ENCODE measurements at places on chromosomes 12 and 14.

- DNase-seq, result no peak
Measured at GRCh38 chr14:32757568-32757967, 181.1 kb upstream of the NPAS3 start.

DNA sequence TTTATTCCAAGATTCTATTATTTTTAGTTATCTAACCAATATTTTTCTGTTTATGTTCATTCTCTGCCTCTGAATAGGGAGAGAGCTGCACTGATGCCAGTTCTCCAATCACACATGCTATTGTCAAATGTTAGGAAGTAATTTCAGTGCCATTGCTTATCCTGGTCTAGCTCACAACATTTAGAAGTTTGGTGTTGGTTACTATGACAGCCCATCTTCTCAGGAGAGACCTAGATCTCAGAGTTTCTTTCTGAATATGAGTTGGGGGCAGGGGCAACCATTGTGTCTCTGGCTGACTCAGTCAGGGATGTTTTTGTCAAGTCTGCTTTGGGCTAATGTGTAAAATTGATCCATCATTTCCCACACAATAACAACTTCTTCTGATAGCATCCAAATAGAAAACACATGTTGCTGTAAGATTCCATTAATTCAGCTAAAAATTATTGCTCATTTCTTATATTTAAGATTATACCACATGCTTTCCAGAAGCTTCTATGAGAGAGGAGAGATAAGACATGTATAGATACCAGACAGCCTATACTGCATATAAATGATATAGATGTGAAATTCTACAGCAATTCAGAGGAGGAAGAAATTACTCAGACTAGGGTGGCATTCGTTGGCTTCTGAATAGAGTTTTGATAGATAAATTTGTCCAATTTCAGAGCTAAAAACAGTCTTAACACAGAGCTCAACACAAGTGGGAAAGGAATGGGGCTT, 64.8 kb downstream of the DACT1 start:
- DNase-seq, result no peak

GRCh38 chr14:70416338-70416724, 559 bp downstream of the SYNJ2BP start:
- DNase-seq, result no peak

DNA sequence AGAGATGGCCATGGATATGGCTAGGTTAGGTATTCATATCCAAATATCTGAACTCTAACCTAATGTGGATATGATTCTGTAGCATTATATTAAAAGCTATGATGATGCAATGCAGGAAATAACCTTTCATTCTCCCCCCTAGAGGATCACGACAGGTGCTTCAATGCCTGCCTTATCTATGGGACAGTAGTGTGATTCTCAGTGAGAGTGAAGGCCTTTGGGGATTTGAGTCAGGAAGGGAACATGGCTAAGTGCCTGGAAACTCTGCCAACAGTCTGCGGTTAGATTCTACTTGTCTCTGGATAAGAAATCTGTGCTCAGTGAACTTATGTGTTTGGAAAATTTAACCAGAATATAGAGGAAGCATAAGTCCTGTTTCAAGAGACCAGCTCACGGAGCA, 81.8 kb downstream of the SLC38A1 start:
- no peak for DNase-seq

- DNase-seq, result peak; percentile 31
Measured at GRCh38 chr12:11771356-11771755, 121.9 kb downstream of the ETV6 start.

- DNase-seq, result no peak
Measured at GRCh38 chr14:104751539-104752422, 1.2 kb upstream of the SIVA1 start.

- DNase-seq, result no peak
Measured at GRCh38 chr12:29428633-29429032, 47.7 kb upstream of the ERGIC2 start.

DNA sequence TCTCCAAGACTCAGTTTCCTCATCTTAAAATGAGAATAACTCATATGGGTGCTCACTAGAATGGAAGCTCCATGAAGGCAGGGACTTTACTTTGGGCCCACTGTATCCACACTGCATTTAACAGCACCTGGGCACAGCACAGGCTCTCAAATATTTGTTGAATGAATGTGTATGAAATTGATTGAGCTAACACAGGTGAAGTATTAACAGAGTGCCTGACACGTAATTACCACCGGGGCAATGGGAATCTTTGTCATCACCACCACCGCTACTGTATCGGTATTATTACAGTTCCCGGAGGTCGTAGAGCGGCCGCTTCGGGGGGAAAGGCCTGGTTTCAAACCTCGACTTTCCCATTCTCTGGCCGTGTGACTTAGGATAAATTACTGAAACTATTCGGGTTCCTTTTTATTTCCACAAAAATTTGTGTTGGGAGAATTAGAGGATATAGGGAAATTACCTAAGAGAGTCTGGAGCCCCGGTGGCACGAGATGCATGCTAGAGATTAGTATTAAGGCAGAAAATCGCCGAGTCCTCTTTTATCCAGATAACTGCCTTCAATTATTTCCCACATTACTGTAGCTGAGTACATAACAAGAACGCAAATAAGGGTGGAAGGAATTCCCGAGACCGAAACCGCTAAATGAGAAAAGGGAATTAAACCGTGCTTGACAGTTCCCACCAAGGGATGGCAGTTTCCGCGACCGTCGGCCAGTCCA, 1.0 kb upstream of the RIC8B start:
- no peak for DNase-seq

- DNase-seq, result no peak
Measured at GRCh38 chr12:65829716-65830115, 5.4 kb downstream of the HMGA2 start.

- DNase-seq, result no peak
Measured at GRCh38 chr14:103472939-103473338, 49.7 kb downstream of the CKB start.

GRCh38 chr12:114767906-114768722, 84.1 kb upstream of the TBX3 start:
- no peak for DNase-seq

DNA sequence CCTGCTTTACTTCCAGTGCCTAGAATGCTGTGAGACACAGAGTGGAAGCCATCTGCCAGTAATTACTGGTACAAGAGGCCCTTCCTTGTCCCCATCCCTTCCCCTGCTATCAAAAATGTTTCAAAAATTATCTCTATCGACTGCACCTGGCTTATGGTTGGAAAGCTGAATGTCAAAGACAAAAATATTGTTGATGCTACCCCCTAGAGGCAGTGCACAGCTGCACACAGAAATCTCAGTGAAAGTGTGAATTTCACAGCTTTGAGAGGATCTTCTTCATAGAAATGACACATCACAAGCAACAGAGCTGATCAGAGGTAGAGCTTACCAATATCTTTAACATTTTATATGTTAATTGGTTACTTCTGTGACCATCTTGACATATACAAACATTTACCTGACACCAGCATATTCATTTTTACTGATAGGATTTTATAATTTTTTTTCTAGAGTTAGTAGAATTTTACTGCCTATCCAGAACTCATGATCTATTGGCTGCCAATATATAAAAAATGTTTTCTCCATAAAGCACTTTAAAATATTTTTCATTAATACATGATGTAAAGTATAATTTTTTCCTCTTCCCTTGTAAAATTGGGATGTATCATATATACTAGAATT, 138.0 kb downstream of the AACS start:
- no peak for DNase-seq

DNA sequence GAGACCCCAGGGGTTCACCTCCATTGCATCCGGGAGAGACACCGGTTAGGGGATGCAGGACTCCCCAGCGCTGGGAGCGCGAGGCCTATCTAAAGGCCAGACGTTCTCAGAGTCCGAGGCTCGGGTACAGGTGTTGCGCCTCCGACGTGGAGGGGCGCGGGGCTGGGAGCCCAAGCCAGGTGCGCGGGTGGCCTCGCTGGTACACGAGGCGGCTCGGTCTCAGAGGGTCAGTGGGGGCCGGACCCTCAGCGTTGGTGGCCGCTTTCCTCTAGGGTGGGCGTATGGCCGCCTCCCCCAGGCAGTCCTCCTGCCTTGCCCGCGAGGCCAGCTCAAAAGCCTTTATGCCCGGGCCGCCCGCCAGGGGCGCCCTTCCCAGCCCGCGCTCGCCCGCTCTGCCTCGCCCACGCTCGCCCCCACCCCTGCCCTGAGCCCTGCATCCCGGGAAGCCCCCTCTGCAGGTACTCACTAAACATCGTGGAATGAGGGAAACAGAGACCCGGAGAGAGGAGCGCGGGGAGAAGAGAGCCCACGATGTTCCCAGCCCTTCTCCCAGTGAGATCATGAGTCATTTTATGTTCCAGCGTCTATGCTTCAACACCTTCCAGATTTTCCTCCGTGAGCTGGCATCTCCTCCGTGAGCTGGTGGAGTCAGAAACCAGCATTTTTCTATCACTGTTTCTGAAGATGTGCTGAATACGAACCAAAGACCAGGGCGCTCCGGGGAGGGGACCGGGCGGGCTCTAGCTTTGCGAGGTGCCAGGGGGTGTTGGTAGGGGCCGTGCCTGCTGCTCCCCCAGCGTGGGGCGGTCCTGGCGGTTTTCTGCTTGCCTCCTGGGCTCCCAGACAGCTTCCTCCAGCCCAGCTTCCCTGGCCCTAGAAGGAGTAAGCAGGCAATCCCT, 73.8 kb downstream of the DIO3 start:
- no peak for DNase-seq

DNA sequence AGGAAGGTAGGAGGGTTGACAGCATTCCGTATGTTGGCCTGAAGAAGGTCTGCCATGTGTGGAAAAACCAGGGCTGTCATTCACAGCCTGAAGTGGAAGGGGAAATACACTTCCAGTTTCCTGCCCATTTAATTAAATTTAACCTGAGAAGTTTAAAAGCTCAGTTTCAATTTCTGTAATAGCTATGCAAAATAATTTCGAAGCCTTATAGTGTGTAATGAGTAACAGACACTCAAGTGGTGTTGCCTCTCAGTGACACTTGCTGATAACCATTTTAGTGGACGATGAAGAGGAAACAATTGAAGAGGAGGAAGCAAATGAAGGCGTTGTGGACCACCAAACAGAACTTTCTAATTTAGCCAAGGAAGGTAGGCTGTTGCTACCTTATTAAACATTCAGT, 44.8 kb downstream of the EP400 start:
- no peak for DNase-seq

GRCh38 chr12:122452701-122453285, 30.3 kb upstream of the CLIP1 start:
- no peak for DNase-seq

- DNase-seq, result no peak
Measured at GRCh38 chr12:7161811-7162210, 27.7 kb upstream of the PEX5 start.

GRCh38 chr12:77189901-77190416, 124.6 kb upstream of the E2F7 start:
- no peak for DNase-seq

- DNase-seq, result no peak
Measured at GRCh38 chr12:130879781-130880389, 8.0 kb downstream of the RAN start.

DNA sequence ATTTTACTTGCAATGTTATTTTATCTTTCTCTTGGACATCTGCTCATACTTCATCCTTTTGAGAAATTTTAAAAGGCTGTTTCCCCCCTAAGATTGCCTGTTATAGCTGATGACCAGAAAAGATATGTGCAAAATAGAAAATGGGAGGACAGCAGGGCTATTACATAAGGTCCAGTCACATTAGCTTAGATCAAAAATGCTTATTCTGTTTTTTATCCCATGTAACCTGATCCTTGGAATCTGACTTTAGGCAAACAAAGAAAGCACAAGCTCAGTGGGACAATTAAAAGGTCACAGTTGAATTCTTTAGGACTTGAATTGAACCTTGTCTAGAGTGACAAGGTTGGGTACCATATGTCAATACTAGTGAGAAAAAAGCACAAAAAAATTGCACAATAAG, 65.1 kb upstream of the TRHDE start:
- DNase-seq, result no peak

DNA sequence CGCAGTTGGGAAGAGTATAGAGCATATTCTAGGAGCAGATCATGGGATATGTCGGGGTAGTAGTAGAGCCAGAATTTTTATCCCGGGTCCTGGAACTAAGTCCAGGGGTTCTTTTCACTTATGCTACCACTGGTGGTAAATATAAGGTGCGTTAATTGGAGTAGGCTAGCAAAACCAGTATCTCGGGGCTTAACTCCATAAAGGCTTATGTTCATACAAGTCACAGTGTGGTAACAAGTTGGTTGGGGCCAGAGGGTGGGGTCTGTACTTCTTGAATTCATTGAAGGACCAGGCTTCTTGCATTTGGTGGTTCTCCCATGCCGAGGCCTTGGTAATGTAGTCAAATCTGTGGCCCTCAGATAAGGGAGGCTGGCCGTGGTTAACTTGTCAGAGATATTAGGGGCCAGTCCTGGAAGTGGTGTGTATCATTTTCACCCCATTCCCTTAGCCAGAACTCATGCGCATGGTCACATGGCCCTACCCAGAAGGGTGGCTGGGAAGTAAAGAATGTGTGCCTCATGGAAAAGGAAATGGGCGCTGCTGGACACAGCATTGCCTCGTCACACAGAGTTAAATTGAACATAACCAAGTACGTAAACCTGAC, 1.5 kb upstream of the ZNF641 start:
- DNase-seq, result no peak

DNA sequence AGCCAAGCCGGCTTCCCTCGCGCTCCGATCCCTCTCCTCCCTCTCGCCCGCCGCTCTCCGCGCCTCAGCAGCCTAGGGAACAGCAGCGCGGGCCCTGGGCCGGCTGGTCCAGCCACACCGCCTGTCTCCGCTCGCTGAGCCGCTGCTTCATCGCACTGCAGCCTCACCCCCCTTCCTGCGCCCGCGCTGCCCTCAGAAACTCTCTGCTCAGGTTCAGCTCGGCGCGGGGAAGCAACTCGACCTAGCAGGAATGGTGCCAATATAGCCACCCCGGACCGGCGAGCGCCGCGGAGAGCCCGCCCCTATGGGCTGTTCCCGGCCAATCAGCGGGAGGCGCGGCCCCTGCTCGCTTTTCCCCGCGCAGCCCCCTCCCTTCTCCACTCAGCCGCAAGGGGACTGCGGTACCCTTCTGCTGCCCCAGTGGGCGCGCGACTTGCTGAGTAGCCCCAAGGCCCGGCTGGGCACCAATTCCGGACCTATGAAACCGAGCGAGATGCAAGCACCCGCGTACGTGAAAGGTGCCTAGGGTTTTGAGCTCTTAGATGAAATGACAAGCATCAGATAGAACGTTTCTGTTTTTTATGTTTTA, at the start of gene ADAMTS20:
ADAMTS20 (minus strand) TSS at position 233 of the 589 bp plus-strand sequence. CDS start 282 bp downstream, outside the sequence.
- DNase-seq, result no peak

DNA sequence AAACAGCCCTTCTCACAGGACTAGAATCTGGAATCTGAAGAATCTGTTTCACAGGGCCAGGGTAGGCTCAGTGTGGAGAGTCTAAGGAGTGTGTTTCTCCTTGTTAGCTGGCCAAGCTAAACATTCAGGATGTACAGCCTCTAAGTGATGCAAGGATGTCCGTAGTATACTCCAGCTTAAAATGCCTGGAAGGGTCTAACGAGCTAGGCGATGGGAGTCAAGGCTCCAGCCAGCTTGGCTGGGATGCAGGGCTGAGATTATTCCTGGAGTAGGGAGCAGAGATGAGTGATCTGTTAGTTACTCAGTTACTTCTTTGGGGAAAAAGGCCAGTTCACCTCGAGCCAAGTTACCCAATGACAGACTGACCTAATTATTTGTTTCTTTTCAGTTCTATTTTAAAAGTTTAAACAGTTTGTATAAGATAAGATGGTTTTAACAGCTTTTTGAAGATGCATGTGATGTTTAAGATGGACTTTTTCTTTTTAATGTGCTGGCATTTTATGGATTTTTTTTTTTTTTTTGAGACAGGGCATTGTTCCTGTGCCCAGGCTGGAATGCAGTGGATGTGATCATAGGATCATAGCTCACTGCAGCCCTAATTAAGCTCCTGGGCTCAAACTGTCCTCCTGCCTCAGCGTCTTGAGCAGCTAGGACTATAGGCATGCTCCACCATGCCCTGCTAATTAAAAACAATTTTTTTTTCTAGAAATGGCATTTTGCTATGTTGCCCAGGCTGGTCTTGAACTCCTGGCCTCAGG, 41.1 kb downstream of the SYNE2 start:
- no peak for DNase-seq
